ENCODE measurements at places on chromosomes 11 and 22. TPM values are rescaled to one million over a fixed set of nuclear protein-coding genes. Genes with fewer than 3 reads are reported as not detected.
A peak's percentile ranks its signal among the peaks of the same experiment; 100 is the strongest.

Gene OR51E2
- total RNA-seq: not detected

Gene GGT5
- 0.69 TPM for total RNA-seq

DNA sequence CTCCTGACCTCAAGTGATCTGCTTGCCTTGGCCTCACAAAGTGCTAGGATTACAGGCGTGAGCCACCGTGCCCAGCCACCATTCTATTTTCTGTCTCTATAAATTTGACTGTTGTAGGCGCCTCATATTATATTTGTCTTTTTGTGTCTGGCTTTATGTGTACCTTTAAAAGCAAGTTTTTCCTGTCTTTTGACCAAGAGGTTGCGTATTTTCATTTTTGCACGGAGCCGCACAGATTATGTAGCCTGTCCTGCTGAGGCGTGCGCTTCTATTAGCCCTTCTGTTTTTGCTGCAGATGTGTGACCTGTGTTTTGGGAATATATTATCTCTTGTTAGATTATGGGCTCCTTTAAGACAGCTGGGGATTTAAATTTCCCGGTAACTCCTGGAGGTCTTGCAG is 40.4 kb upstream of the WEE1 start:
- no peak overlapping the region for H3K4me3 ChIP-seq
- no peaks in the 10 kb centered on the region for H3K27me3 ChIP-seq
- no peaks in the 10 kb centered on the region for H3K36me3 ChIP-seq

DNA sequence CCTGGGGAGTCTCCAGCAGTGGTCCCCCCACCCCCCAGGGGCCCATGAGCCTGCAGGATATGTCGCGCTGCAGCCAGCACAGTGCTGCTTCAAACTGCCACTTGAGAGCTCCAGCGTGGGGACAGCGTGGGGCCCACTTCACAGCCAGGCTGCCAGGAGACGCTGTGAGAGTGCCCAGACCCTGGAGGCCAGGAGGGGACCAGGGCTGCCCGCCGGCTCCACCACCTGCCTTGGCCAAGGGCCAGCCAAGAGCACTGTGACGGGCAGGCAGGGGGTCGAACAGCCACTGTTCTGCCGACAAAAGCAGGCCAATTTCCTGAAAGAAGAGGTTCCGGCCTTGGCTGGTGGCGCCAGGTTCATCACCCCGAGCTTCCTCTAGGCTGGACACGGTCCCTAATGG is 60.2 kb downstream of the FLRT1 start:
- H3K4me1 ChIP-seq: peaks cover 75% of the 10 kb centered on the region
- no peak for DNase-seq
- no peaks in the 10 kb centered on the region for H3K27me3 ChIP-seq
- no peaks in the 10 kb centered on the region for H3K36me3 ChIP-seq

DNA sequence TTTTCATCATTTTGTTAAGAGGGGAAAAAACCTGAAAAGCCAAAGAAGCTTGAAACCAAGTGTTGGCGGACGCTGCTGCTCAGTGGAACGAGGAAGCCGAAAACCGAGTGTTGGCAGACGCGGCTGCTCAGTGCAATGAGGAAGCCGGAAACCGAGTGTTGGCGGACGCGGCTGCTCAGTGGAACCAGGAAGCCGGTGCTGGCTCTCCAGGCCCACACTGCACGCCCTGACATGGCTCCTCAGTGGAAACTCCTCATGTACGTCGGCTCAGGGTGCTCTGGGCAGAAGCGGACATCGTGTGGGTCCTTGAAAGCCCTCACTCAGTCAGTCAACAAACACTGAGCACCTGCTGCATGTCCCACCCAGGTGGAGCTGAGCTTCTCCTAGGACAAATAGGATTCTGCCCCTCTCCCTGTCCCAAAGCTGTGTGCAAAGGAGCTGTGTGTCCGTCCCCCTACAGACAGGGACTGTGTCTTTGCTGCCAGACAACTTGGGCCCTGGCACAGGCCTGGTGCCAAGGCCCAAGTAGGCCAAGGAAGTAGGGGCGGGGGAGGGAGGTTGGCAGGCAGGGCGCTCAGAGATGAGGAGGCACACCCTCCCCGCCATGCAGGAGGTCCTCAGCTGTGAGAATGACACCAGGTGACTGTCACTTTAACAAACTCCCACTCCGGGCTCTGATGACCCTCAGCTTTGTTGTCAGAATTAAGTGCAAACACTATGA is 37.3 kb downstream of the PHF21B start:
- no peaks in the 10 kb centered on the region for H3K36me3 ChIP-seq
- no peak overlapping the region for H3K27ac ChIP-seq
- no peak for DNase-seq
- peaks cover 5% of the 10 kb centered on the region for H3K27me3 ChIP-seq
- no peak overlapping the region for H3K4me3 ChIP-seq

DNA sequence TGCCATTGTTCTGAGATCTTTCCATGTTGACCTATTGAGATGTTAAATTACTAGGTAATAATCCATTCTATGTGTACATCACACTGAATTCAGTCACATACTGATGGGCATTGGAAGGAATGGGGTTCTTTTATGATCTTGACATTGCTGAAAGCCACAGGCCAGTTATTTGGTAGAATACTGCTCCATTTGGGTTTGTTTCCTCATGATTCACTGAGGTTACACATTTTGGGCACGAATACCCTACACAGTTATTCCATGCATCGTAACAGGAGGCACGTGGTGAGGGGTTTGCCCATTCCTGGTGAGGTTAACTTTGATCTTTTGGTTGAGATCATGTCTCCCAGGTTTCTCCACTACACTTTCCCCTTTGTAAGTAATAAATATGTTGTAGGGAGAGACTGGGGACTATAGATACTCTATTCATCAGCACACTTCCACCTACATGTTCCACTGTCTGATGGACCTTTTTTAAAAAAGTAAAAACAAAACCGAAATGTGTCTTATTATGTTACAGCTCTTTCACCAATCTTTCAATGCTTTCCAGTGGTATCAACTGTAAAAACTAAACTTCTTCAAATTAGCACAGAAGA is 12.0 kb upstream of the FOLR1 start:
- peaks cover 5% of the 10 kb centered on the region for H3K4me1 ChIP-seq
- H3K36me3 ChIP-seq: no peaks in the 10 kb centered on the region
- no peak for DNase-seq
- H3K27ac ChIP-seq: no peak overlapping the region

DNA sequence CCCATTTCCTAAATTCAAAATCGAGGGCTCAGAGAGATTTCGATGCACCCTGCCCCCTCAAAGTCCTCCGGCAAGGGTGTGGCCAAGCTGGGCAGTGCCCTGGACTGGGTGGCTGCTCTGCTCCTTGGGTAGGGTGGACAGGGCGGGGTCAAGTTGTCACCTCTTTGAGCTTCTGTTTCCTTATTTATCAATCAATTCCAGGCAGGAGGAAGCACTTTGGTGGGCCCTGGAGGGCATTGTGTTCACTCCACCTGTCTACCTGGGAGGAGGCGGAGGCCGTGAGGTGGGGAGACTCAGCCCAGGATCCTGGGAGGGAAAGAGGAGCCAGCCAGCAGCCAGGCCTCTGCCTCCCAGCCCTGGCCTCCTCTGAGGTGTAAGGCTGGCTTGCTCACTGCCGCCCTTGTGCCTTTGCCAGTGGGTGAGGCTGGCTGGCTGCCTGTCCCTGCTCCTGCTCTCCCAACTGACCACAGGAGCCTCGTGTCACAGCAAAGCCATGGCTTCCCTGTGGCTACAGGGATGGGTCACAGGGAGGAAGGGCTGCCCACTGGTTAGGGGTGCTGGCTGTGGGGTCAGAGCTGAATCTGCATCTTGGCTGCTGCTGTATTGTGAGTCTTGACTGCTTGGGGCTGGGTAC is 25.5 kb upstream of the SHISAL1 start:
- H3K36me3 ChIP-seq: no peaks in the 10 kb centered on the region
- H3K27me3 ChIP-seq: peaks cover under 1% of the 10 kb centered on the region
- H3K4me1 ChIP-seq: no peaks in the 10 kb centered on the region
- H3K27ac ChIP-seq: no peak overlapping the region
- no peak overlapping the region for H3K4me3 ChIP-seq
- no peak for DNase-seq

GRCh38 chr11:19508165-19508564 is 204.5 kb upstream of the NAV2 start:
- no peaks in the 10 kb centered on the region for H3K27me3 ChIP-seq
- H3K36me3 ChIP-seq: no peaks in the 10 kb centered on the region
- no peak overlapping the region for H3K27ac ChIP-seq
- peaks cover 20% of the 10 kb centered on the region for H3K4me1 ChIP-seq
- peak; percentile 77 for DNase-seq

- no peak overlapping the region for H3K4me3 ChIP-seq
- DNase-seq: no peak
- peaks cover 99% of the 10 kb centered on the region for H3K4me1 ChIP-seq
- H3K27ac ChIP-seq: no peak overlapping the region
These were observed 1.4 kb downstream of the MFNG start for GRCh38 chr22:37484480-37485394.

DNA sequence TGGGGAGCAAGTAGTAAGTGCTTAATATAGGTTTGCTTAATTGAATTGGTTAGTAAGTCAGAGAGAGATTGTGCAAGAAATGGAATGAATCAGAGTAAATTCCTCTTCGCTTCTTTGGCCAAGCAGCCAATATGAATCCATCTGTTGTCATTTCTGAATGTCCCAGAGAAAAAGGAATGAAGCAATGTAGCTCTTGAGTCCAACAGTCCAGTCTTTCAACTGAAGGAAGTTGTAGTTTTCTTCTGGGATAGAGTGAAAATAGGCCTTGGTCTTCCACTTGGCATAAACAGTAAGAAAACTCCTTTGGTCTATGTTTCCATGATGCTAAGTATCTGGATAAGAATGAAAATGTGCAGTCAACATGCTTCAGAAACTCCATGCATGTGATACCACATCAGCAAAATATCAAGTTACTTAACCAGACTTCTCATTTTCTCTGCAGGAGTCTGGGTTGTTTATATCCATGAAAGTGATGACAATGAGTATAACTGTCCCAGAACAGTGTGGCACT is 1.8 kb upstream of the FIBIN start:
- DNase-seq: no peak
- H3K4me1 ChIP-seq: no peaks in the 10 kb centered on the region
- H3K4me3 ChIP-seq: no peak overlapping the region
- H3K36me3 ChIP-seq: no peaks in the 10 kb centered on the region
- H3K27ac ChIP-seq: no peak overlapping the region

- no peak overlapping the region for H3K4me3 ChIP-seq
- H3K36me3 ChIP-seq: no peaks in the 10 kb centered on the region
- no peak overlapping the region for H3K27ac ChIP-seq
- no peaks in the 10 kb centered on the region for H3K27me3 ChIP-seq
These were observed 54.3 kb downstream of the LARGE1 start for GRCh38 chr22:33865996-33866395.

GRCh38 chr11:10208131-10208575 is 85.9 kb downstream of the SBF2 start:
- no peak overlapping the region for H3K27ac ChIP-seq
- peaks cover 31% of the 10 kb centered on the region for H3K4me1 ChIP-seq
- no peak overlapping the region for H3K4me3 ChIP-seq

- H3K36me3 ChIP-seq: no peaks in the 10 kb centered on the region
- H3K4me3 ChIP-seq: no peak overlapping the region
- H3K27me3 ChIP-seq: no peaks in the 10 kb centered on the region
- no peak for DNase-seq
- peak overlapping the region; percentile 80 for H3K27ac ChIP-seq
These were observed 12.0 kb downstream of the PDHX start for GRCh38 chr11:34928268-34928959.

DNA sequence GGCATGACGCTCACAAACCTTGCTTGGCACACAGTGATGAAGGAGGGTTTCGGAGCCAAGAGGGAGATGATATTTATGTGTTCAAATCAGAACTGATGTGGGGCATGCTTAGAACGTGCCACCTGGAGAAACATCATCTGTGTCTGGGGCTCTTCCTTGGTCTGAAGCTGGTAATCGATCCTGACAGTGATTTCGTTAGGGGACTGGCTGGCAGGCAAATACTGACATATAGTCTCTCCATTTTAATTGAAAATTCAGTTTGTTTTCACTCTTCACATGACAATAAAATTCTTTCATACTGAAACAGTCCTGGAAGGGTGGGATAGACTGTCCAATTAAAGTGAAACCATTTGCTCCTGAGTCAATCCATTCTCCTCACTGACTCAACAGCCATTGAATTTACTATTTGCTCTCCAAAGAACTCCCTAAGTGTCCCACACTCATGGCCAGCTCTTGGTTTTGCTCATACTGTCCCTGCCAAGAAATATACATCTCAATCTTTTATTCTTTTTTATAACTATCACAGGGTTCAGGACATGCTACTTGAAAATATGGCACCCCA is 134.8 kb downstream of the TRPC6 start:
- H3K4me3 ChIP-seq: no peak overlapping the region
- no peaks in the 10 kb centered on the region for H3K36me3 ChIP-seq
- no peak for DNase-seq

DNA sequence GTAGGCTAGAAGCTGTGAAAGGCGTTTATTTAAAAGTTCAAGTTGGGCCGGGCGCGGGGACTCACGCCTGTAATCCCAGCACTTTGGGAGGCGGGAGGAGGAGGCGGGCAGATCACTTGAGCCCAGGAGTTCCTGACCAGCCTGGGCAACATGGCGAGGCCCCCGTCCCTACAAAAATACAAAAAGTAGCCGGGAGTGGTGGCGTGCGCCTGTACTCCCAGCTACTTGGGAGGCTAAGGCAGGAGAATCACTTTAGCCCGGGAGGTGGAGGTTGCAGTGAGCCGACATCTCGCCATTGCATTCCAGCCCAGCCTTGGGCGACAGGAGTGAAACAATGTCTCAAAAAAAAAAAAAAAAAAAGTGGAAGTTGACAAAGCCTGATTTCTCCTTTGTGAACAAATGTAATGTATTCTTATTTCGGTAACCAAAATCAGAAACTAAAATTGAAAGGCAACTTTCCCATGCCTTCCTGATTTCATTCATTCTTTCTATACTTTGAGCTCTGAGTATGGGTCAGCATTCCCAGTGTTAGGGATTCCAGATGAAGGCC is 825 bp downstream of the PTPMT1 start:
- peak overlapping the region; percentile 85 for H3K27ac ChIP-seq
- H3K36me3 ChIP-seq: peaks cover 5% of the 10 kb centered on the region
- DNase-seq: no peak
- H3K4me3 ChIP-seq: peak overlapping the region; percentile 97
- no peaks in the 10 kb centered on the region for H3K27me3 ChIP-seq

DNA sequence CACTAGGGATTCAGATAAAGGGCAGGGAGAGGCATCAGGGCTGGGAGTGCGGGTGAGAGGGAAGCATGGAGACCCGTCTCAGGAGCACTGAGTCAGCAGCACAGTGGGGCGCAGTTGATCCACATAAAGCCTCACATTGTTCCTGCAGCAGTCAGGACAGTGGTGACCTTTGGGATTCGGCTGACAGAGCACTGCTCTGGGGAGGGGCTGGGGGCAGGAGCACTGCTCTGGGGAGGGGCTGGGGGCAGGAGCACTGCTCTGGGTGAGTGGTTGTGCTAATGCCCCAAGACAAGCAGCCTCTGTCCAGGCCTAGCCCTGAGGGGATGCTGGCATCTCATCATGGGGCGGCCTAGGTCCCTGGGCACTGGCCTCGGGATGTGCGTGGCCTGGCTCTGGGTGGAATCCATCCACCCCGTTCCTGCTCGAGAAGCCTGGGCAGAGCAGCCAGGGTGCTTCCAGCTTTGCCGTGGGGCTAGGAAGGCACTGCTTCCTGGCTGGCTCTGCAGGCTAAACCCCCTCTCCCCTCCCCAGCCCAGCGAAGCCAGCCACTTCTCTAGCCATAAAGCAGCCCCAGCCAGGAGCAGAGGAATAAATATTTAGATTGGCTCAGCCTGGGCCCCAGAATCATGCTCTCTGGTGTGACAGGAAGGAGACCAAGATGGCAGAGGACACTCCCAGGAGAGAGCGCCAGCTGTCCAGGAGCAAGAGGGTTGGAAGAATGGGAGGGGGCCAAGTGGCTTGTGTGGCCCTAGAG is 7.3 kb downstream of the OAF start:
- H3K4me3 ChIP-seq: no peak overlapping the region
- peak overlapping the region; percentile 47 for H3K27ac ChIP-seq
- no peaks in the 10 kb centered on the region for H3K27me3 ChIP-seq
- H3K36me3 ChIP-seq: peaks cover 7% of the 10 kb centered on the region
- H3K4me1 ChIP-seq: peaks cover 84% of the 10 kb centered on the region
